ENCODE measurements at places on chromosomes 1 and 21.

GRCh38 chr1:151577173-151577572 lies 34.7 kb upstream of the SNX27 start:
- DNase-seq, result no peak

DNA sequence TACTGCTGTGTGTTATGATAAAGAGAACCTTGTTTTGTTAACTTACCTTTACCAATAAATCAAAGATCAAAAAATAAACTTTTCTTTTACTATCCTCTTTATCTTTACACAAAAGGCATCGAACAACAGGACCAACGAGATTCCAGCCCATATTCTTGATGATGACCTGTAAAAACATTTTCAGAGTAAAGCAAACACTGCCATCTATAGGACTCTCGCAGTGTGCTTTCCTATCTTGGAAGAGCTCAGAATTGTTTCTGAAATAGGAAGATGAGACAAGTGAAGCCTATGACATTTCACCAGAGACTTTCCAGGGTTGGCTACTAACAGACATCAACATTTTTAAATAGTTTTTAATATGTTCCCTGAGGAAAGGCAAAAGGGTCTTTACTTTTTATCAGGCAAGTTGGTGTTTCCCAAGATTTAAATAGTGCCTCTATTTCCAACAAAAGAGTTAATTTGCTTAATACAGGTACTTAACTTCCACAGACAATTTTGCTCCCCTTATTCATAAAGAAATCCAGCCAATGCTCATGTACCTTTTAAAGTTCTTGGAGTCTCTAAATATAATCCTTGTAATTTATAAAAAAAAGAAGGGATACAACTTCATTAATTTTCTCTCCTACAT lies 7.3 kb downstream of the GLMN start:
- peak; percentile 25 for DNase-seq

DNA sequence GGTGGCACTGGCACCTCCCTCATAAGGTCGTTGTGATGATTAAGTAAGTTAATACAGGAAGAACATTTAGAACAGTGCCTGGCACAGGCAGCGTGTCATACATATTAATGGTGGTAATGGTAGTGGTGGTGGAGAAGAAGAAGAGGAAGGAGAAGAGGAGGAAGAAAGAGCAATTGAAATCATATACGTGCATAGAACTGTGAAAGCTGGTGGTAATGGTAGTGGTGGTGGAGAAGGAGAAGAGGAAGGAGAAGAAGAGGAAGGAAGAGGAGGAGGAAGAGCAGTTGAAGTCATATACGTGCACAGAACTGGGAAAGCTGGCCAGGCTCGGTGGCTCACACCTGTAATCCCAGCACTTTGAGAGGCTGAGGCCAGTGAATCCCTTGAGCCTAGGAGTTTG lies 121.3 kb upstream of the HOOK1 start:
- no peak for DNase-seq

- DNase-seq, result no peak
These were observed 12.4 kb downstream of the HOOK1 start for GRCh38 chr1:59827055-59827643.

- no peak for DNase-seq
These were observed 48.2 kb downstream of the IL12RB2 start for GRCh38 chr1:67355745-67356424.

DNA sequence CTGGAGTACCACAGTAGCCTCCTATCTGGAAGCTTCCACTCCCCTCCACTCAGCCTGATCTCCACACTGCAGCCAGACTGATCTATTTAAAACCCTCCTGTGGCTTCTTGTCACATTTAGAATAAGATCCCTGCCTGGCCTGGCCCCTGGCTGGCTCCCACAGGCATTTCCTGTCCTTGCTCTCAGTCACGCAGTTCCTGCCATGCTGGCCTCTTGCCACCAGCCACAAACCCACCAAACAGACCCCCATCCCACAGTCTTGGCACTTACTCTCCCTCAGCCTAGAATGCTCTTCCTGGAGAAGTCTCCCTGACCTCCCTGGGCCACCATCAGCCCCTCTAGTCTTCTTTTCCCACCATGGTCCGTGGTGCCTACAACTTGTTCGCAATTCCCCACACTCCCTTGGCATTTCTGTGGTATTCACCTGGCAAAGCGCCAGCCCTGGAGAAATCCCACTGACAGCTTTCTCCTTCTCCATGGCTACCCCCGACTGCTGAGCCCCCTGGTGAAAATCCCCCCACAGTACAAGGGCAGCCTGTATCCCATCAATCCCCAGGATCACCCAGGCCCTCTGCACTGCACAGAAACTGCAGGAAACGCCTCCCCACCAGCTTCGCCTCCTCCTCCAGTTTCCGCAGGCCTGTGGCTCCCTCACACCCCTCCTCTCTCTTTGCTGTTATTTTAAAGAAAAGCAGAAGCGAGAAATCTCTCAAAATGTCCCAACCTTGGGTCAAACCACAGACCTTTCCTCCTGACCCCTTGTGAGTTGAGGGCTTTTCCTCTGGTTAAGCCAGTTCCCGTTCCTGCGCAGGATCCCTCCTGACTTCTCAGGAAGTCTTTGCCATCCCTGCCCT lies 94.5 kb downstream of the SYT2 start:
- no peak for DNase-seq

DNA sequence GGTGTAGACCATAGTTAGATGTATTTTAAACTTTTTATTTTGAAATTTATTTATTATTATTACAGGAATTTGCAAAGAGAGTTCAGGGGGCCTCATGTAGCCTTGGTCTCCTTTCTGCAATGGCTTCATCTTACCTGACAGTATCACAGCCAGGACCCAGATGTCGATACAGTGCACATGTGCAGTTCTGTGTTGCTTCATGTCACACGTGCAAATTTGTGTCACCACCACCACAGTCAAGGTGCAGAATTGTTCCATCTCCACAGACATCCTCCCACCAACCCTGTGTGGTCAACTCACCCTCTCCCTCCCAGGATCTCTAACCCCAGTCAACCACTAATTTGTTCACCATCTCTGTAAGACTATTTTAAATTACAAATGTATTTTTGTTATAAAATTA lies 184.5 kb downstream of the CAMTA1 start:
- DNase-seq, result no peak

GRCh38 chr1:63674865-63675419 lies 81.7 kb downstream of the PGM1 start:
- DNase-seq, result no peak

GRCh38 chr1:2460203-2460602 lies 15.9 kb upstream of the PLCH2 start:
- no peak for DNase-seq

- peak; percentile 88 for DNase-seq
These were observed 235.1 kb downstream of the RRAGC start for GRCh38 chr1:38624336-38625039.

GRCh38 chr1:84001501-84001900 lies 2.6 kb upstream of the TTLL7 start:
- DNase-seq, result no peak

- no peak for DNase-seq
These were observed 74.2 kb upstream of the LRRC8D start for GRCh38 chr1:89746424-89747149.

DNA sequence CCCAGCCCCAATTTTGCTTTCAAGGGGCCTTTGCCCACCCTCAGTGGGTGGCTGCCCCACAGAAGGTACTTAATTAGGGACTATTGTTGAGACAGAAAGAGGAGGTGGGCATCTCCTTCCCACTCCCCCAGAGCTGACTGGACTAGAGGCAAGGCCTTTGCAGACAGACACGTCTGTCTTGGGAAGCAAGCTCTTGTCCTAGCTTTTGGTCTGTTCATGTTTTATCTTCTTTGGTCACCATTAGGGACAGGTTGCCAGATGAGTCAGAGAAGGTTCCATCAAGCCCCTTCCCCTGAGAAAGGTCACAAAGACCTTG lies 27.7 kb downstream of the PTAFR start:
- DNase-seq, result no peak

DNA sequence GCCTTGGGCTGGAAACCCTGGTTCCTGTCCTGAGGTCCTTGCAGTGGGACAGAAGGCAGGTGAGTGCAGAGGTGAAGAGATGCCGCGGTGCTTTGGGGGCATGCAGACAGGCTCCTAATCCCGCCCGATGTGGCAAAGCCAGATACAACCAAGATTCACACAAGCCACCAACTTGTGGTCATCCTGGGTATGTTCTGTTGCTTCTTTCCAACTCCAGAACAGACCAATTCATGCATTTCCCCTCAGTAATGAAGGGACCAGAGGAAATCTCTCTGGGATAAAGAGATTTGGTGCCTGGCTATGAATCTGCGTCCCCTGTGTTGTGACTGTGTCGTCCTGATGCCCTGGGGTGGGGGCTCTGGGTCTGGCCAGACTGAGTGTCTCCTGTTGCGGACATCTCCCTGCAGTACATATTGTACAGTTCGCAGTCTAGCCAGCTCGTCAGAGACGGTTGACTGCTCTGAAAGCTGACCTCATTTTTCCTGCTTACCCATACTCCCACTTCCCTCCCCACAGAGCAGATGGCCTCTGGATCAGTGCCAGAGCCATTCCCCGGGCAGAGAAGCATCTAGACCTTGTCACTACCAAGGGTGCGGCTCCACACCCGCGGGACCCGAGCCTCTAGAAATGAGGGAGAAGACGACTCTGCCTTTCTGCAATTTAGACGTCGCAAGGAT lies 216.3 kb downstream of the KIF26B start:
- no peak for DNase-seq

DNA sequence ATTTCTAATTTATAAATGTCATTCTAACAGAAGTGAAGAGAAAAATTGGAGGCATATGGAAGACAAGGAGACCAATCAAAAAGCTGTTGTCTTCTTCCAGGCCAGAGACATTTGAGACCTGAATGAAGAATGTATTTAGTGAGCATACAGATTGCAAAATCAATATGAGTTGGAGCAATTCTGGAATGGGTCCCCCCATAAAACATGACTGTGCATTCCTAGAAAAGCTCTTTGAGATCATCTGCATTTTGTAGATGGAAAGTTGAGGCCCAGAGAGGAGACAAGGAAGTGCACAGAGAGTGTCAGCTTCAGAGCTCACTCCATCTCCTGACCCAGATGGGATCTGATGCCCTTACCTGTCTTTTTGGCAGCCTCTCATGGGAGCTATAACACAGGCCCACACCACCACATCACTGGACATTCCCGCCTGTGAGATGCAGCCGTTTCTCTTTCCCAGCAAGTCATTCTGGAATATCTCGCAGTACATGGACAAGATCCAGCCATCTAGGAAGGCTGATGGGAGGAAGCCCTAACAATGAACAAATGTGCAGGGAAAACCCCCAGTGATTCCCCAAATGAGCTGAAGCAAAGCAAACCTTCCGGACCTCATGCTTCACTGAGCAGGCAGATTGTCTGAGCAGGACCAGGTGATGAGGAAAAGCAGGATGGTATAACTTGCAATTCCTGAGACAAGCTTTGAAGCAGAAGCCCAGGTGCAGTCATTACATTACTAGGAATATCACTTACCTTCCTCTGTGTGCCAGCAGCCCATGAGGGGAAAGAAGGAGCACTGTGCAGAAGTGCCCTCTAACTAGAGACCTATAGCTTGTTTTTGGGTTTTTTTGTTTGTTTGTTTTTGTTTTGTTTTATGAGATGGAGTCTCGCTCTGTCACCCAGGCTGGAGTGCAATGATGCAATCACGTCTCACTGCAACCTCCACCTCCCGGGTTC lies 445.6 kb downstream of the PLPP3 start:
- DNase-seq, result no peak

Data from NCI-H2107 (cell line).